Activated T-cell treated with anti-CD3 and anti-CD28 coated beads for 24 hours (primary cell): ENCODE measurements at places on chromosomes 11 and 22.

DNA sequence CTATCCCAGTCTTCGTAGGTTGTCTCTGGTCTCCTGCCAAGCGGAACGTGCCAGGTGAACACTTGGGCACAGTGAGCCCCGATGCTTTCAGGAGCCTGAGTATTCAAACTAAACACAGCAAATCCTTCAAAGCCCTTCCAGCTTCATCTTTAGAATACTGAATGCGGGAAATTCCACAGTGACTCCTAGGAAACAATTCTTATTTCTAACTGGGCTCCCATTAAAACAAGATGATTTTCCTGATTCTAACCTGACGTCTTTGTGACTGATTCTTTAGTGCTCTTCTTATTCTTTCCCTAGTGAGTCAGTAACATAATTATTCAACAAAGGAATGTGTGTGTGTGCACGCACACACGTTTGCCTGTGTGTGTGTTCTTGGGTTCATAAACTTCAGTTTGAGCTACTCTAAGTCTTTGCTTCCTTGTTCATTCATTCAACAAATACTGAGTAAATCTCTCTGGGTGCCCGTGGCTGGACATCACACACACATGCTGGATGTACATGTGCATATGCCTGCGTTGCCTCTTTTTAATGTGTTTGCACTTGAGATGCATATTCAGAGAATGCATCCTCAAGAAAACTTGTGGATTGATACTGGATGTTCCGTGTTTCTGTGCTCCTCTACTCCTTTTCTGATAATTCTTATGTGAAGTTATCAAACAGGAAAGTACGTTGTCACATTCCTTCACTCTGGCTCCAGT, 134.5 kb downstream of the WNT7B start:
- DNase-seq, result no peak

GRCh38 chr11:4881860-4882500, at the start of gene OR51T1:
Gene OR51T1, plus strand, starts transcription at chr11:4881900. Its CDS starts 0 bp downstream, at chr11:4881900.
- DNase-seq, result no peak

GRCh38 chr11:613369-613968, 2.3 kb downstream of the IRF7 start:
- peak; percentile 67 for DNase-seq

GRCh38 chr11:131413217-131413616, 42.8 kb downstream of the NTM start:
- DNase-seq, result no peak
